Stimulated activated CD8-positive, alpha-beta memory T cell treated with anti-CD3 and anti-CD28 coated beads, Interleukin-4, amount 100 ng/mL, for 48 hours (primary cell): ENCODE measurements at places on chromosomes 13 and 19.

DNA sequence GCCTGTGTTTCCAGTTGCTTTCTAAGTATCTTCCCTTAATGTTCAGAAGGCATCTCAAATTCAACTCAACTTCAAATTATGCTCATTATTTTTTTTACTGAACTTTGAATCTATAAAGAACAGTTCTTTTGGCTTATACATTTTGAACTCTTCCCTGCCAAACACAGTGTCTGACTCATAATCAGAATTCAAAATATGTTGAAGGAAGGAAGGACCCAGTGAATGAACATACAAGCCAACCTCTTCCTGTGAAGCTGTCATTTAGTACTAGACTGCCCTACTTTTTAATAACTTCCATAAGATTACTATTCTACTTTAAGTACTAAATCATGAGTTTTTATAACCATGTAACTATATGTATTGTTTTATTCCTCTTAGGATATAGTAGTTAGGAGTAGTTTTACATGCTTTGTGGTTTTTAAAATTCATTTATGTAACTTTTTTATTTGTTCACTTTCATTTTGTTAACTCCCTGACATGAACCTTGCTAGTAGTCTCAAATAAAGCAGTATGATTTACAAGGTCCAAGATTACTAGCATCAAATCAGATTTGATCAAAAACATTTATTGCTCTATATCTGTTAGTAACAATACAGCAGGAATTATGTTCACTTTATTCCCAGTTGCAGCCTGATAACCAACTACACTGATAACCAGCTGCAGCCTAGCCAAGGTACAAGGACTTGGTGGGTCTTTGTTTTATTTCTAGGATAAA lies 6.4 kb downstream of the NUDT15 start:
- DNase-seq: no peak

- no peak for DNase-seq
These were observed 48.8 kb downstream of the SLC7A1 start for GRCh38 chr13:29546662-29547061.

DNA sequence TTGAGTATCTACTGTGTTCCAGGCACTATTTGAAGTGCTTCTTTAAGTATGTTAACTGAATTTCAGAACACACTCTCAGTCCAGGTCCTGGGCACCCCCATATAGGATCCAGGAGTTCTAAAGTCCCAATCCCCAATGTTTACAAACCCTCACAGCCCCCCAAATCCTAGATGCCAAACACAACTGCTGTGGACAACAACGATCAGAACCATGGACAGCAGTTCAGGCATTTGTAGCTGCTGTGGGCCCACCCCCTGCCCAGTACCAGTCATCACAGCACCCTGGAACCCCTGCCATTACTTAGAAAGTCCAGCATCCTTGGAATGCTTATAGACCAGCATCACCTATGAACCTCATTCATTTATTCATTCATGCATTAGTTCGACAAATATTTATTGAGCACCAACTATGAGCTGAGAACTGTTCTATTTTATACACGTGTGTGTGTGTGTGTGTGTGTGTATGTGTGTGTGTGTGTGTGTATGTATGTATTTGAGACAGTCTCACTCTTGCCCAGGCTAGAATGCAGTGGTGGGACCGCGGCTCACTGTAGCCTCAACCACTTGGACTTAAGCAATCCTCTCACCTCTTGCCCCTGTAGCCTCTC lies 19.3 kb upstream of the SDHAF1 start:
- no peak for DNase-seq

GRCh38 chr19:49857061-49857837 lies 6.3 kb downstream of the PTOV1 start:
- DNase-seq: no peak

GRCh38 chr13:47837104-47837880 lies 163.8 kb downstream of the SUCLA2 start:
- DNase-seq: no peak

DNA sequence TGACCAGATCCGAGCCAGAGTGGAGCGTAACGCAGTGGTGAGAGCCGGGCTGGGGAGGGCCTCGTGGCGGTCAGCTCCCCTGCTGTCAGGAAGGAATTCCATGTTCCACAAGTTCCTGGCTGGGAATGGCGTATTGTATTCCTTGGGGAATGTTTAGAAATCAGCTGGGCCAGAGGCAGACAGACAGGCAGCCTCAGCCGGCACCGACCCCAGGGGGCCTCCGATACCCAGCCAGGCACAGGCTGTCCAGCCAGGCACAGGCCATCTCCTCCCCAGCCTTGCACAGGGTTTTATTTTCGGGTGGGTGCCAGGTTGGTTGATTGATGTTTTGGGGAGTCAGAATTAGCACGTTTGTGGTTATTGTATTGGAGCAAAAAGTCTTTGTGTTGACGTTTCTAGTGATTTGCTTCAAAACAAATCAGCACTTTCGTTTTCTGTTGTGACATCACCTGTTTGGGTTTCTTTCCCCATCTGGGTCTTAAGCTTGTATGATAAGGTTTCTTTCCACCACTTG lies 126.6 kb upstream of the MCF2L start:
- DNase-seq: no peak

DNA sequence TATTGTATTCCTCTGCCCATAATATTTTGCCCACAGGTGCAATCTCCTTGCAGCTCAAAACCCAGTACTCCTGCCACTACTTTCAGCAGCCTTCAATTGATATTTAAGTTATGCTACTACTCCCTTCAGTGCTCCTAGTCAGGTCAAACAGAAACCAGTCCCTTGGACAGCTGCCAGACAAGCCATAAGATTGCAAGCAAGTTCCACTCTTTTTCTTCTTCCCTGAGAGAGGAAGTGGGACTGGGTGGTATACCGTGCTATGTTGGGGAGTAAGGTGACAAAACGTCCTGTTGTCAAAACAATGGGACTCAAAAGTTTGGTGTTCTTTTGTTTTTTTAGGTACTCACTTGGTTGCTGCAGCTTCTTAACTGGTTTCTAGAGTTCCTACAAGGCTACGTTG lies 63.1 kb upstream of the FRY start:
- no peak for DNase-seq

- DNase-seq: no peak
These were observed 1514.7 kb upstream of the MIR17HG start for GRCh38 chr13:89832827-89833226.

DNA sequence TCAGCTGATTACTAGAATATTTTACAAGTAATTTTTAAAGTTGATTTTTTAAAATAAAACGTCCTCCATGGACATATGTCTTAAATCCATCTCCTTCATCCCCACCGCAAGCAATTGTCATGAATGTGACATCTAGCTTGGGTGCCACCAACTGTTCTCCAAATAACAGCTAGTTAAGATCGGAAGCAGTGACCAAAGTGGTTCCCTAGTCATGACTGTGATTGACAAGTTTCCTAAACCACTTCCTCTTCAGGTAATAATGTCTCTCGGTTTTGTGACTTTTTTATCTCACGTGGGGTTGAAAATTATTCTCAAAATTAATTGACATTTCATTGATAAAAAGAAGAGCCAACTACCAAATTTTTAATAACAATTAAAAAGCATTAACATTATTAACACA lies 135.3 kb upstream of the MIR17HG start:
- no peak for DNase-seq

DNA sequence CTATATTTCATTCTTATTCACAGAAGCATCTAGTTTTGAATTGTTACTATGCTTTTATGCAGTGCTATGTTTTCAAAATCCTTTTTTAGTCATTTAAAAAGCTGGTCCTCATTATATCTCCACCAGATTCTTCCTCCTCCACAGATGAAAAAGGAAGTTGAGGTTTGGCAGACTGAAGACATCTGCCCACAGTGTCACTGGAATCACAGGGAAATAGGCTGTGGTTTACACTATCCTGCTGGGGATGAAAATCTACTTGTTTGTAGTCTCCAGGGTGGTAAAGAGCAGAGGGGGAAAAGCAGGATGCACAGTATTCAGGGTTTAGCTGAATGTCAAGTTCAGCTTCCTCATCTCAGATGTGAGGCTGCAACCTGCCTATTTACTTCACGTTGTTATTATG lies 351.2 kb downstream of the DNAJC15 start:
- no peak for DNase-seq

DNA sequence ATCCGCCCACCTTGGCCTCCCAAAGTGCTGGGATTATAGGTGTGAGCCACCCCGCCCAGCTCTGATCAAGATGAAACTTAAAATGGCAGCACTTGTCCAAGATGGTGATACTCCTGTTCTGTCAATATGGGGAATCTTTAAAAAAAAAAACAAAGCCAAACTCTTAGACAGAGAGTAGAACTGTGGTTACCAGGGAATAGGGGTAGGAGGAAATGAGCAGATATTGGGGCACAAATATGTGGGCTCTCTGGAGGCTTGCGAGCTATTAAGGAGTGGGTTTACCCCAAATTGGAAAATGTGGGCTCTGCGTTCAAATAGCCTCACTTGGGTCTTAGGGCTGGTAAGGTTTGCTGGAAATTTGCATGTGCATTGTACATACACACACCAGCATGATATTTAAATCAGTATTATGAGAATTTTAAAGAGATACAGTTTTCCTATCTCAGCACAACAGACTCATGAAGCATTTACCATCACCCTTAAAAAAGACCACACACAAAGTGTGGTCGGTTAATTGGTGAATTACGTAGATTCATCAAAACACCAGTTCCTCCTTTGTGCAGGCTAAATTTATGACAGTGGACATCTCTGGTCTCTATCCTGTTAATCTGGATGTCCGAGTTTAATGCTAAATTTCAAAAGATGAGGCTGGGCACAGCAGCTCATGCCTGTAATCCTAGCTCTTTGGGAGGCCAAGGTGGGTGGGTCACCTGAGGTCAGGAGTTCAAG lies 11.3 kb downstream of the CD70 start:
- DNase-seq: no peak

GRCh38 chr19:32676186-32676894 lies 692 bp downstream of the RGS9BP start:
- DNase-seq: no peak

- no peak for DNase-seq
These were observed 3.4 kb downstream of the MEGF8 start for GRCh38 chr19:42328854-42329253.
